ENCODE measurements at places on chromosomes 16 and 17.

DNA sequence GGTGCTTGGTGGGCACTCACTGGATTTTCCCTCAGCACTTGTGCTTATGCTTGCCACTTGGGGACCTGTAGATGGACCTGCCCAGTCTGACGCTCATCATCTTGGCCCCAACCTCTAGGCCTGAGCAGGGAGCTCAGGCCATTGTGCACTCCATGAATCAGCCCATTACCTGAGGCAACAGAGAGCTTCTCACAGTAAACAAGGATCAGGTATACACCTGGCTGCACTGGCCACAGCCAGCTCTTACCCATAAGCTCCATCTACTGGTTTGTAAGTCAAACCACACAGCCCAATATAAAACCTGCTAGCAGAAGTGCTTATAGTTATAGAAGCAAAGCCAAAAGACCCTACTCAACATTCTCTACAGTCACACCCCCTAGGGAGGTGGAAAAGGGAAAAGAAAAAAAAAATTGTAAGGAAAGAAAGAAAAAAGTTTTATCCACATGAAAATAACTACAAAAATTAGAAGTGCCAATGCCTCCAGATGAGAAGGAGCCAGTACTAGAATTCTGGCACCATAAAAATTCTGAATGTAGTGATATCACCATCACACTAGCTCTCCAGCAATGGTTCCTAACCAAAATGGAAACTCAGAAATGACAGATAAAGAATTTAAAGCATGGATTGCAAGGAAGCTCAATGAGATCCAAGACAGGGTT lies 87.8 kb upstream of the CDH5 start:
- no peak for DNase-seq

DNA sequence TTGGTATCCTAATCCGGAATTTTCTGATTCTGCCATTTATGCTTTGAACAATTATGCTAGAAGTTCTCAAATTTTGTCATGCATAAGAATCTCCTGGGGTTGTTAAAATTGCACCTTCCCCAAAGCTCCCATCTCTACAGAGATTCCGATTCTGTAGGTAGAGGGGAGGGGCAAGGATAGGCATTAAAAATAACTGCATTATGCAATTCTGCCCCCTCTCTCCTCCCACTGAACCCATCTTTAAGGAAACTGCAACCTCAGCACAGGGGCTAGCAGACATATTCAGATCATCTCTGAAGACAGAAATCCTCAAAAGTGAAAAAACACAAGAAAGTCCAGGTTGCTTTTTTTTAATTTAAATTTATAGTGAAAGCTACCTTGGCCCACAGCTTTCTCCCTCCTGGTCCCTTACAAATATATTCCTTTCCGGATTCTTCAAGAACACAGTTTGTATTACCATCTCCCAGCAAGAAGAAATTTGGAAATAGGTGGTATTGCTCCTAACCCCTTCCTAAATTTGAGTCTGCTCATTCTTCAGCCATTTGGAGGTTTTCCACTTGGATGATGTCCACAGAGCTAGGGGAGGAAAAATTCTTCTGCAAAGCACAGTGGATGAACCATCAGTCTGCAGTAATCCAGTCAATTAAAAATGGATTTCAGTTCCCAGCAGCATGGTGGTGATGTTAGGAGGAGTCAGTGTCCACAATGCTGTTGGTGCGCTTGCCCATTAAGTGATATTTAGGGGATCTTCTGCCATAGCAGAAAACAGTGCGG lies 67.7 kb downstream of the RBFOX1 start:
- no peak for DNase-seq

GRCh38 chr17:65750631-65751115 lies 189.2 kb upstream of the AXIN2 start:
- no peak for DNase-seq

DNA sequence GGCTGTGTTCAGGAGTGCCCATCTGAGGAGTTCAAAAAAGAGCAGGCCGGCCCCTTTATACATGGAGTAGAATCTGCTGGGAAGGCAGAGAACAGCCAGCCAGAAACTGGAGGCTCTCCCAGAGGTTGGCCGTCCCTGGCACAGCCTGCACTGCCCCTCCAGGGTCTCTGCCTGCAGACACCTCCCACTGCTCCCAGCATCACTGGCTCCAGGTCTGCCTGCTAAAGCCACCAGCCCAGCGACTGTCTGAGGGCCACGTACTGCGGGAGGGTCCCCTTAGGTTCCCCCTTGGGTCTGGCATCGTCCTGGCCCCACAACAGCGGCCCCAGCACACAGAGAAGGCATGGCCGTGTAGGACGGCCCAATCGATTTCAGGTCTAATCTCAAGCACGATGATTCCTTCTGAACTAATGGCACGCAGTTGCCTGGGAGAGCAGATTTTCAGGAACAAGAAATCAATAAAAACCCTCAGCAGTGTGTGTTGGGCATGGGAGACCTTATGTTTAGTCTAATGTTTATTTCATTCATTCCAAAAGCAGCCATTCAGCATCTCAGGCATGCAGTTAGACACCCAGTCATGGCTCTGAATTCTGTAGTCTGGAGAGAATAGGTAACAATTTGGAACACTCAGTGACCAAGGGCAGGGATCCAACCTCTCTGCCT lies 95.6 kb downstream of the PGS1 start:
- DNase-seq = no peak

DNA sequence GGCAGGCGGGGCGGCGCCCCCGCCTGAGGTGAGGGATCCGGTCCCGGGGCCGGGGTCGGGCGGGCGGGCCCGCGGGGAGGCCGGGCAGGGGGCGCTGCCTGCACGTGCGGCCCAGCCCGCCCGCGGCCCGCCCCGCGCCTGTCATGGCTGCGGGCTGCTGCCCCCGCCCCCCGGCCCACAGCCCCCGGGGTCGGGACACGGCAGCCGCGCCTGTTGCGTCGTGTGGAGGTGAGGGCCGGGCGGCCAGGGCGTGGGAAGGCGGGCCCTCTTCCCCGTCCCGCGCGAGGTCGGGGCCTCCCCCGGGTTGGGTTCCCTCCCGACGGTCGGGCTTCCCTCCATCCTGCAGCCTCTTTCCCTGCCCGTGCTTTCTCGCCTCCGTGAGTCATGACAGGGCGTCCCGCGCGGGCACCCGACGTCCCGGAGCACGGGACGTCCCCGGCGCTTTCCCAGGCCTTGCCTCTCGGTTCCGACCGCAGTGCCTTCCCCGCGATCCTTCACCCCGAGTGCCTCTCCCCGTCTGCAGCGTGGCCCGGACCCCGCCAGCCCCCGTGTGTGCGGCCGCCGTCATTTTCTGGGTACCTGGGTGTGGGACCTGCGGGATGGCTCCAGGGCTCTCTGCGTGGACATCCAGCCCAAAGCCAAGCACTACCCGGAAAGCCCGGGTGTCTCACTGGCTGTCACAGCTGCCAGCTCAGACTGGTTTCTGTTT lies 76.7 kb downstream of the CHD9 start:
- peak; percentile 19 for DNase-seq

GRCh38 chr16:27690608-27691007 lies 140.7 kb downstream of the KATNIP start:
- DNase-seq = no peak

GRCh38 chr16:24758373-24758772 lies 28.9 kb downstream of the TNRC6A start:
- DNase-seq = no peak

GRCh38 chr17:79405823-79406222 lies 205.0 kb downstream of the RBFOX3 start:
- DNase-seq = no peak

- DNase-seq = no peak
Measured at GRCh38 chr16:19566362-19566761, 10.9 kb downstream of the VPS35L start.

GRCh38 chr17:2701996-2702741 lies 9.4 kb downstream of the CLUH start:
- DNase-seq = no peak

DNA sequence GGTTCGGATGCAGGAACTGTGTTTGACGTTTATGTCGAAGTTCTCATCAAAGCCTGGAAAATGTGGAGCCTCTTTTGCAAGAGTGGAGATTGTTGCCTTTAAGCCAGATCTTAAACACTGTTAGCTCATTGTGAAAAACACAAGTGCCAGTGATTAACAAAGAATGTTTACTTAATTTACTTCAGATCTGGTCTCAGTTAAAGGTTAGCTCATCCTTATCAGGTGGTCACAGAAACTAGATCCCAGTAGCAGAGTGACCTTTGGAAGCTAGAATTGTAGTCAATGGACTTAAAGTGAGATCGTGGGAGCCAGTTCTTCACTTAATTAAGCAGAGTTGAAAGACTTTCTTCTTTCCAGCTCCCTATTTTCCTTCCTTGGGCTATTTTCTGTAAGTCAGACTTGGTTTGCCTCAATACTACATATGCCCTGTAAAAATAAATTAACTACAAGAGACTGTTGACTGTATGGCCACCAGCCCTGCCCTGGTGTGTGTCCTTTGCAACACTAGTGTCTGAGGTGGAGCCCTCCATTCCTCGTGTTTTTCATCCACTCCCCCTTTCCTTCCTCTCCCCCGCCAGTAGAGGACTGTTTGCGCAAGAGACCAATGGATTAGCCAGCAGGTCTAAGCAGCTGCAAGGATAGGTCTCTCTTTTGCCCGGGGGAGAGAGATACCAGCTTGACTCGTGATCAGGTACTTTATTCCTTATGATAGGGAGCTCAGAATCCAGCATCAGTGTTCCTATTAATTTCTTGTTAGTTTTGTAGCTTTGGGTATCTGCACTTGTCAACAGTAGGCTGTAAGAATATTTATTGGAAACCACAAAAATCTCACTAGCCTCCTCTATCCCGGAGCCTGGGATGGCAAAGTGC lies 20.2 kb downstream of the FBXO39 start:
- DNase-seq = no peak

- DNase-seq = no peak
Measured at GRCh38 chr17:49987290-49987585, 7.8 kb downstream of the DLX3 start.

GRCh38 chr17:51257150-51258081 lies 2.4 kb downstream of the MBTD1 start:
- DNase-seq = no peak

- DNase-seq = no peak
Measured at GRCh38 chr16:3038256-3038655, 1.5 kb upstream of the BICDL2 start.

GRCh38 chr17:5700745-5701144 lies 116.4 kb upstream of the NLRP1 start:
- no peak for DNase-seq

DNA sequence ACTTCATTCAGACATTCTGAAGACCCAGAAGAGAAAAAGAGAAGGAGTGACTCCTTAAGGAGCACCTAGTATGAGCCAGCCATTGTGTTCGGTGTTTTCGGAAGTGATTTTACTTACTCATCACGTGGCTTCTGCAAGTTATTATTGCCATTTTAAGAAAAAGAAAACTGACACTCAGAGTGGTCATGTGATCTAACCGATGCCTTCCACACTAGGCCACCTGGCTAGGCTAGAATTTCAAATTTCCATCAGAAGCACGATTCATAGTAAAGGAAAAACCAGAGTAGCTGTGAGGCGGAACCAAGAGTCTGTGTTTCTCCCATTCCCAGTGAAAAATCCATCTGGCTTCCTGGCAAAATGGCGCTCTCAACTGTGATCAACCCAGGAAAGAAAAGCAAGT lies 32.0 kb downstream of the GTF3C1 start:
- no peak for DNase-seq

- no peak for DNase-seq
Measured at GRCh38 chr17:27559506-27560481, 71.2 kb upstream of the LGALS9 start.

GRCh38 chr17:8419305-8419704 lies 16.4 kb upstream of the NDEL1 start:
- DNase-seq = no peak

- no peak for DNase-seq
Measured at GRCh38 chr17:13590441-13590840, 11.3 kb downstream of the HS3ST3A1 start.

- DNase-seq = no peak
Measured at GRCh38 chr17:75308732-75309629, 19.7 kb upstream of the SLC25A19 start.

GRCh38 chr17:82029990-82030469 lies 1.4 kb upstream of the RAC3 start:
- DNase-seq = no peak

DNA sequence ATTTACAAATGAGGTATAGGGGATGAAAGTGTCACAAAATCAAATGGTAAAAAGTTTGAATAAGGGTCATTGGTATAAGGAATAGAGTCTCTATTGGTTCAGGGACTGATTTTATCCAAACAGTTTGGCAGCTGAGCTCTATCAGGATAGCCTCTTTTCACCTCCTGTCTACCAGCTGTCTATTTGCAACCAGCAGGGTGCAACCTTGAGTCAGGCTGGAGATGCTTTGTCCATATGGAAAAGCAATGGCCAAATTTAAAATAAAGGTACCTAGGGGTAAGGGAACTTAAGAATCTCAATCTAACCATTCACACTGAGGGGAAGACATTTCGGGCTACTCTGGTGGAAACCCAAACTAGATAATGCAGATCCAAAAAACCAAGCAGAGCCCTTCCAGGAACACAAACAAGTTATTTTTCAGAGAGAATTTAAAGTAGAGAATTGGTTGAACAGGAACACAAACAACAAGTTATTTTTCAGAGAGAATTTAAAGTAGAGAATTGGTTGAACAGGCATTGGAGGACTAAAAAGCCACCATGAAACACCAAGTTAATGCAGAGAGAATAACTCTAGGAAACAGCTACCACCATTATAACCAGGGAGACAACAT lies 12.6 kb upstream of the CA10 start:
- DNase-seq = no peak

- no peak for DNase-seq
Measured at GRCh38 chr16:86101137-86101896, 202.4 kb downstream of the IRF8 start.

DNA sequence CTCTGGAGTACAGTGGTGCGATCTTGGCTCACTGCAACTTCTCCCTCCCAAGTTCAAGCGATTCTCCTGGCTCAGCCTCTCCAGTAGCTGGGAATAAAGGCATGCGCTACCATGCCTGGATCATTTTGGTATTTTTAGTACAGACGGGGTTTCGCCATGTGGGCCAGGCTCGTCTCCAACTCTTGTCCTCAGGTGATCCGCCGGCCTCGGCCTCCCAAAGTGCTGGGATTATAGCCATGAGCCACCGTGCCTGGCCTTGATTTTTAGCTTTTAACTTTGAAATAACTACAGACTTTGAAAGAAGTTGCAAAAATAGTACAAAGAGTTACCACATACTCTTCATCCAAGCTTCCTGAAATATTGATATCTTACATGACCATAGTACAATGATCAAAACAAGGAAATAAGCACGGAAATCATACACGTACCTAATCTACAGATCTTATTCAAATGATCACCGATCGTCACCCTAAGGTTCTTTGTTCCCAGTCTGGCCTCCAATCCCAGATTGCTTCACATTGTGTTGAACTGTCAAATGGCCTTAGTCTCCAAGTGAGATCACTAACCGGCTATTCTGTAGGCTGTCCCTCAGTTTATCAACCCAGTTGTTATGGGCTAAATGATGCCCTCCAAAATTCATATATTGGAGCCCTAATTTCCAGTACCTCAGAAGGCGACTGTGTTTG lies 18.4 kb downstream of the NPIPA1 start:
- DNase-seq = no peak

- no peak for DNase-seq
Measured at GRCh38 chr16:25006504-25007056, 8.6 kb downstream of the ARHGAP17 start.

- DNase-seq = no peak
Measured at GRCh38 chr17:60665602-60666001, 12.0 kb upstream of the BCAS3 start.

- DNase-seq = no peak
Measured at GRCh38 chr16:75378616-75379015, 54.7 kb downstream of the CFDP1 start.
